ENCODE measurements at places on chromosomes 7 and 10. TPM values are rescaled to one million over a fixed set of nuclear protein-coding genes. Genes with fewer than 3 reads are reported as not detected.

GRCh38 chr10:119443970-119444660, 98.4 kb downstream of the RGS10 start:
- no peak for DNase-seq

- no peak for DNase-seq
These were observed 298.6 kb downstream of the EXOC4 start for GRCh38 chr7:133551466-133551865.

- peak; percentile 56 for DNase-seq
These were observed 317.8 kb downstream of the SH2D4B start for GRCh38 chr10:80855348-80855971.

DNA sequence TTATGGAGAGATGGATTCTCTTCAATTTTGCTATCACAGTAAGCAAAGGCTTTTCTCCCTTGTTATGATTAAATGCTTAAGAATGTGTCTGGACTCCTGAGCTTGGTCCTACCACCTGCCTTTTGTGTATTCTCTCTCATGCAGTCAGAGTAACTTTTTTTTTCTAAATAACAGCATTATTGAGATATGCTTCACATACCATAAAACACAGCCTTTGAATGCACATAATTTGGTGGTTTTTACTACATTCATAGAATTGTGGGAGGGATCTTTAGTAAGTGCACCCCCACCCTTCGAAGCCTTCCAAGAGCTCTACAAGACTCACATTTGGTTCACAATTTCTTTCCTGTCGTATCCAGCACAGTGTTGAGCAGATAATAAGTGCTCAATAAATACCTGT, 175.5 kb downstream of the ADAM12 start:
- DNase-seq = no peak

DNA sequence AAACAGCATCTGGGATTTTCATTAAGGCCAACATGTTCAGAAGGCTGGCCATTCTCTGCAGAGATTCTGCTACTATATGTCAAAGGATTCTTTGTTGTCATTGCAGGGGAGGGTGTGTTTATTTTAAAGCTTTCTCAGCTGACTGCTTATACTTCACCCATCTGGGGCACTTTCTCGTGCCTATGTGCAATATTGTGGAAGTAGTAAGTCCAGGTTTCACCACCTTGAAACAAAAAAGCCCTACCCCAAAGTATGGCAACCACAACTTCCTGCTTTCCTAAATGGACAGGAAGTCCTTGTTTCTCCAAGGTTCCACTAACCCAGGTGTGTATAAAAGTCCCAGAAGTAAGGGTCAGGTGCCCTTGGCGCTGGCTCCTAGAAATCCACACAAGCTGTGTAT, 58.7 kb upstream of the COL1A2 start:
- DNase-seq = no peak

DNA sequence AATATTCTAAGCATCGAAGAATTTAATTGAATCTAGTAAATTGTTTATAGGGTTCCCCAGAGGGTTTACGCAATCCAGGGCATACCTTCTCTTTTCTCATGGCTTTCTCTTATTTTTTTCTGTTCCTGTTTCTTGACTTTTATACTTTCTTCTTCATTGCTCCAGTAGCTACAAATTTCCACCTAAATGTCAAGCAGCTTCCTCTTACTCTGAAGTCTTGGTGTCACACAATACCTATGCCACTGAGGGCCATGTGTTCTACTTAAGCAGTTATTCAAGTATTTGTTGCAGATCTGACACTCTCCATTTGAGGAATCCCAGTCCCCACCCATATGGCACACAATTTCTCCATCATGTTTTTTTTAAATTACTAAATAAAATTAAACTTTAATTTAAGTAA, 343.1 kb upstream of the MBL2 start:
- no peak for DNase-seq

GRCh38 chr10:102420181-102420713, 389 bp upstream of the FBXL15 start:
- no peak for DNase-seq

DNA sequence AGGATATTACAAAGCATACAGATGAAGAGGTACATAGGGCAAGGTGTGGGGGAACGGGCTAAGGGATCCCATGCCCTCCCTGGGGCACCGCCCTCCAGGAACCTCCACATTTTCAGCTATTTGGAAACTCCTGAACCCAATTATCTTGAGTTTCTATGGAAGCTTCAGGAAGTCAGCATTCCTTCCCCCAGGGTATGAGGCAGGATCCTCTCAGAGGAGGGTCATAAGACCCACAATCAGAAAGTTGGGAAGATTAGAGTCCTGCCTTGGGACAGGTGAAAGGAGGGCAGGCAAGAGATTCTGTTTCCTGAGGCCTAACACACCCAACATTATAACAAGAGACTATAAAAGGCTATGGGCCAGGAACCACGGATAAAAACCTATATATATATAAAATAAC, 98.0 kb downstream of the RALA start:
- DNase-seq = no peak

DNA sequence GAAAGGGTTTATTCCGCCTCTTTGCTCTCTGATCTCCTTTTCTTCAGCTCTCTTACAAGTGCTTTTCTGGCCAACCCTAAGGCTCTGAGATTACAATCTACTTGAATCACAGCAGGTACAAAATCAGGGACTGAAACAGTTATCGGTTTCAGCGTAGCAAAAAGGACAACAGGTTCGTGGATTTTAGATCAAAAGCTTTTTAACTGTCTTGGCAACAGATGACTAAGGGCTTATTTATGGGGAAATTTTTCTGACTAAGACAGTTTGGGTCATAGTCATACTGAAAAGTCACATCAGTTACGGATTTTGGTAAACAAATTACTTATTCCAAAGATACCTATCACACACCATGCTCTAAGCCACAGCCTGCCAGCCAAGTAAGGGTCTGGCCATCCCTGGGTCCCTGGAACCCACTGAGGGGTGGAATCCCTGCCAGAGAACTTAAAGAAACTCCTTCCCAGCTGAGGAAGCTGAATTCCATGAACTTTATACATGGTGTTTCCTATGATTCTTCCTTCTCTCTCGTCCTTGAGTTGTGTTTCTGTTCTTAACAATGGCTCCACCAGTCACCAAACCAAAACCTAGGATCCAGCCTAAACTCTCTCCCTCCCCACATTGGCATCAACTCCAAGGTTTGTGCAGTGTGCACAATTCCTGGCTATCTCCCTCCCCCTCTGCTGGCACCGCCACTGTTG, 169.3 kb downstream of the FAM107B start:
- peak; percentile 51 for DNase-seq

DNA sequence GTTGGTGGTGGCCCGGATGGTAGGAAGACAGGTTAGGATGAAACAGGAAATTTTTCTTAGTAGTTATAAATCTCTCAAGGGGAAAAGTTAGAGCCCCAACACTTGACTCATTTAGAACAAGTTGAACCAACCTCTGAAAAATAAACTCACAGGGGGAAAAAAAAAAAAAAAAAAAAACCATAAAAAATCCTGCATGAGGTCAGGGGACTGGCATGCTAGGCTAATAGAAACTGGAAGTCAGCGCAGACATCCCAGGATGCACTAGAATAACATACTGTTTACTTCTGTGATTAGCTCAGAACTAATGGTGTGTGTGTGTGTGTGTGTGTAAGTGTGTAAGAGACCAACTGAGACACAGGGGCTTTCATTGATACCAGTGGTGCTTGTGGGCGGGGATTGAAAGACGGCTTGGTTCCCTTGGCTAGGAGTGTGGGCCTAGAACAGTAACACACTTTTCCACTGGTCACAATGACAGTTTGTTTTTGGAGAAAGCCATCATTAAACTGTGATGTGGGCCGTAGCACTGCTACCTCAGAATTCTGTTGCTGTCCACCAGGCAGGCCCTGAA, 491.6 kb upstream of the GALNT17 start:
- no peak for DNase-seq

DNA sequence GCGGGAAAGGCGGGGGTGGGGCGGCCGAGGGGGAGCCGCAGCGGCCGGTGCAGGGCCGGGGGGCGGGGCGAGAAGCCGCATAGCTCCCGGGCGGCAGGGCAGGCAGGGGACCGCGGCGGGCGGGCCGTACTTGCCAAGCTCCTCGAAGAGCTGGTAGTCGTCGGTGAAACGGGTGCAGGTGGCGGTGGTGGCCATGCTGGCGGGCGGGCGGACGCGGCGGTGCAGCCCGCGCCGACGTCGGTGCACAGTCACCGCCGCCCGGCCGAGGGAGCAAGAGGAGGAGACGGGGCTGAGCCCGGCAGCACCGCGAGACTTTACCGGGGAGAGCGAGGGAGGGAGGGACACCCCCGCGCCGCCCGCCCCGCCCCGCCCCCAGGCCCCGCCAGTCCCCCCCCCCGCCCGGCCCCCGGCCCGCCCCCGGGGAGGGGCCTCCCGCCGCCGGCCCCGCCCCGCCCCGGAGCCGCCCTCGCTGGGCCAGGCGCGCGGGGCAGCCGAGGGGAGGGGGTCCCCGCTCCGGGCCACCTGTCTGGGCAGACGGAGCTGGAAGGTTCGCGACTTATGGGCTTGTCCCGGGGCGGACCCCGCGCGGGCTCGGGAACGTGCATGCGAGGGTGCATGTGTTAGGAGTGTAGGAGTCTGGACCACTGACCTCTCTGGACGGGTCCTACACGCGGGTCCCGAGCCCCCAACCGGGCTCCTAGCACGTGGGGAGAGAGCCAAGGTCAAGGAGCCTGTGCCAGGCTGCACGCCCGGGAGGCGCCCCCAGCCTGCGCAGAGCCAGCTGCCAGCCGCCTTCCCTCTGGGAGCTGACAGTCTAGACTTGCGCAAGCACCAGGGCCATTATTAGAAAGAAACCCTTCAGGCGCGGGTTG, at the start of gene CAMK2G:
Gene CAMK2G (minus strand): TSS at position 289 of the 872 bp plus-strand sequence. CDS start 94 bp downstream, at position 195.
- DNase-seq = peak; percentile 89

DNA sequence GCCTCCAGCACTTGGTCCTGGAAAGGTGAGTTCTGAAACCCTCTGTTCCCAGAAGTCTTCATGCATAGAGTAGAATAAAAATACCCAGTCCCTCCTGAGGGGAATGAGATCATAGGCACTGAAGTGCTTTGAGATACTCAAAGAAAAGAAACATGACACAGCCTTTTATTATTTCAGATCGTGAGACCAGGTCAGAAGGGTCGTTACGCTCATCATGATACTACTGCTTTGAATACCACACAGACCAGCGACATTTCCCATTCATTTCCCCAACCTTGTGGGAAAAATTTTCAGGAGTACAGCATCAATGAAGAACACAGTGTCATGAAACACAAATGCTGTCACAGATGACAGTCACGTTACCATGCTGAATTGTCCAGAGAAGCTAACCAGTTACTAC, 15.0 kb downstream of the CLRN3 start:
- no peak for DNase-seq

DNA sequence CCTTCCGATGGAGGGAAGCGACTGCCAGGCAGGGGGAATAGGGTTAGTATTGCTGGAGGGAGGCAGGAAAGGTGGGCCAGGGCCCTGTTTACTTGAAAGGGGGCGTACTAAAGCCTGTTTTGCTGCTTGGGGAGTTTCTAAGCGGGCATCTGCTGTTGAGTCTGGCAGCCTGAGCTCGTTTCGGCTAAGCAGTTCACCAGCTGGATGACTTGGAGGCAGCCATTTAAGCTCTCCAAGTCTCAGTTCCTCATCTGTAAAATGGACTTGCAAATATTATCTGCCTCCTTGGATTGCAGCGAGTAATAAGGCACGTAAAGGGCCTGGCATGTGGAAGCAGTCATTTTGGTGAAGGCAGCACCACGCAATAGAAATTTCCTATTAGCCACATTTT, 44.0 kb downstream of the LDB3 start:
- DNase-seq = no peak

- no peak for DNase-seq
These were observed 236.7 kb upstream of the KMT2E start for GRCh38 chr7:104777301-104777800.

- no peak for DNase-seq
These were observed 290.0 kb upstream of the SEMA3A start for GRCh38 chr7:84484502-84485079.

DNA sequence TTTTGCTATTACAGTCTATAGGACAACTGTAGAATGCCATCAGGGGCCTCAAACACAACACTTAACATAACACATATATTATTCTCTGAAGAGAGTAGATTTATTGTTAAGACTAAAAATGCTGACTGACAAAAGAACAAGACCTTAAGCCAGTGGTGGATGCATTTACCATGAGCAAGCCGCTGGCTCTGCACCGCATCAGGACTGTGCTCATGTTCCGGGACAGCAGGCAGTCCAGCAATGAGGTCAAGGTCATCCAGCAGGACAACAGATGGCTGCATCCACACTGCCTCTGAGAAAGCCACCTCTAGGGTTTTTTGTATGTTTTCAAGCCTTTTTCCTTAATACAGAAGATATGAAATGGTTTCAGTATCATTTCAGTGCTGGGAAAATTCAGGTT, 23.8 kb downstream of the PEX1 start:
- no peak for DNase-seq

GRCh38 chr10:70228491-70228890, 4.7 kb downstream of the PPA1 start:
- no peak for DNase-seq

DNA sequence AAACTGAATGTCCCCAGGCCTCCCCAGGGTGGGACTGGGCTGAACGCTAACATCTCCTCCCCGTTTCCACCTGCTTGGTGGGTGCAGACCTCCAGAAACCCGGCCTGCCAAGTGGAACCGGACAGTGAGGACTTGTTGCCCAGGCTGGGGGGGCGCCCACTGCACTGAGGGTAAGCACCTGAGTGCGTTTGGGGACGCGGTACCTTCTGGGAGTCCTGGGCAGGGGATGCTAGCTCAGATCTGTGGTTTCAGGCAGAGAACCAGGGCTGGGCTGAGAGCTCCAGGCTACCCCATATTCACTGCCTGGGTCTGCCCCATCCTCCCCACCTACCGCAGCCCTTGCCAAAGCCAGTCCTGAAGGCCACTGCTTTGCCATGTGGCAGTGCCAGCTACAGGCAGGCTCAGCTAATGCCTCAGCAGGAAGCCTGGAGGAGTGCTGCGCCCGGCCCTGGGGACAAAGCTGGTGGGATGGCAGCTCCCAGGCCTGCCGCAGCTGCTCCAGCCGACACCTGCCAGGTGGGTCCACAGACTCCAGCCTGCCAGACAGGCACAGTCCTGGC, 3.5 kb upstream of the ZNF467 start:
- DNase-seq = no peak

- no peak for DNase-seq
These were observed 22.7 kb upstream of the TRUB1 start for GRCh38 chr10:114915294-114915693.

GRCh38 chr10:17113346-17113745, 16.3 kb downstream of the CUBN start:
- DNase-seq = no peak

DNA sequence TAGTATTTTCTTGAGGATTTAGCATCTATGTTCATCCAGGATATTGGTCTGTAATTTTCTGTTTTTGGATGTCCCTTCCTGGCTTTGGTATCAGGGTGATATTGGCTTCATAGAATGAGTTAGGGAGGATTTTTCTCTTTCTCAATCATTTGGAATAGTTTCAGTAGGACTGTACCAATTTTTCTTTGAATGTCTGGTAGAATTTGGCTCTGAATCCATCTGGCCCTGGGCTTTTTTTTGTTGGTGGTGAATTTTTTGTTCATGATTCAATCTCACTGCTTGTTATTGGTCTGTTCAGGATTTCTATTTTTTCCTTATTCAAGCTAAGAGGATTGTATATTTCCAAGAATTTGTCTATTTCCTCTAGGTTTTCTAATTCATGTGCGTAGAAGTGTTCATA, 192.7 kb downstream of the KIF20B start:
- DNase-seq = peak; percentile 35

- DNase-seq = no peak
These were observed 397.2 kb downstream of the EXOC4 start for GRCh38 chr7:133650069-133650468.

KEL gene
- 9.3 TPM for total RNA-seq

HMX3 gene
- total RNA-seq = not detected

OR2A5 gene
- total RNA-seq = not detected

TUBAL3 gene
- total RNA-seq = not detected

TAF5 gene
- 7.1 TPM for total RNA-seq

UCN3 gene
- total RNA-seq = not detected

PLXDC2 gene
- 22.6 TPM for total RNA-seq

RP9 gene
- total RNA-seq = 27.4 TPM

SERPINE1 gene
- total RNA-seq = 1.6 TPM

PROSER2 gene
- total RNA-seq = 17.3 TPM
